ENCODE measurements at places on chromosomes 6 and 20.

GRCh38 chr6:94071835-94072234 is 652.5 kb upstream of the EPHA7 start:
- no peak for DNase-seq

DNA sequence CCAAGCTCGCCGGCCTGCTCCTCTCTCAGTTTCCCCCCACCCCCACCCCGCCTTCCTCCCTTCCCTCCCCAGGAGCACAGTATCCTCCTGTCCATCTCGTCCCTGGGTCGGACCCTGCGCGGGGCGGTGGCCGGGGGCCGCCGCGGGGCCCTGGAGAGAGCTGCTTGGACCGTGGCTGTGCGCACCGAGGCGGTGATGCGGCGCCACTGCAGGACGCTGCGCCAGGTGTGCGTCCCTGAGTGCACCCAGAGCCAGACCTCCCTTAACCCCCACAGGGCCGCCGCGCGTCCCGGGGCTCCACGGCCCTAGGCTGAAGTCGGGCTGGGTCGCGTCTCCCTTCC is 2.2 kb downstream of the C20orf204 start:
- DNase-seq, result no peak

DNA sequence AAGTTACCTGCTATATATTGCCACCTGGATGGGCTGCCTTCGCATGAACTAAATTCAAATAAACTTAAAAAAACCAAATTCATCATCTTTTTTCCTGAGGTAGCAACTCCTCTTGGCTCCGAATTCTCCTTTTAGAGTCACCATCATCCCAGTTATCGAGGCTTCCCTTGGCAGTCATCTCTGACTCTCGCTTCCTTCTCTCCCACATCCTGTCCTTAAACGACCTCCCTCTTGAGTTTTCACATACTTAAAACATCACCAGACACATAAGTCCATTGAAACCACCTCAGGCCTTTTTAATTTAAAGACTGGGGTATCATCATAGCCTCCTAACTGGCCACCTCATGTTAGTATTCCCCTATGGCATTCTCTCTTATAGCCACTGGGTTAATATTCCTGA is 296.1 kb upstream of the FLRT3 start:
- no peak for DNase-seq

- DNase-seq, result no peak
Measured at GRCh38 chr20:36217226-36217625, 19.1 kb upstream of the AAR2 start.

- DNase-seq, result no peak
Measured at GRCh38 chr6:47195011-47195650, 114.6 kb downstream of the TNFRSF21 start.

GRCh38 chr20:63025534-63026331 is 19.0 kb upstream of the BHLHE23 start:
- no peak for DNase-seq

GRCh38 chr6:40989204-40990169 is 49.5 kb downstream of the UNC5CL start:
- DNase-seq, result no peak

DNA sequence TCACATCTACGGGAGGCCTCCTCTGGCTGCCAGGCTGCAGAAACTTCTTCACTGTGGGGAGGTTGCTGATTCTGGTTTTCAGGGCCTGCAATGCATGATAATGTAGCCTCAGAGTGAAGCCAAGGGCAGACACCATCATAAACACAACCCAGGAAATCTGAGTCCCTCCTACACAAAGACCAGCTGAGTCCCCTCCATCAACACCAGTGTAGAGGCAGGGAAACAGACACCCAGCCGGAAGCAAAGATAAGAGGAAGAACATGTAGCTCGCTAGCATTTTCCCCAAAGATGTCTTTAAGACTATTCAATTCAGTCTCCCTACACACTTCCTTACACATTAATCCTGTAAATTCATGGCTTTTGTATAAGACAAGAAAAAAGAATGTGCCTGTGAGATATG is 23.6 kb downstream of the GSTA2 start:
- no peak for DNase-seq

DNA sequence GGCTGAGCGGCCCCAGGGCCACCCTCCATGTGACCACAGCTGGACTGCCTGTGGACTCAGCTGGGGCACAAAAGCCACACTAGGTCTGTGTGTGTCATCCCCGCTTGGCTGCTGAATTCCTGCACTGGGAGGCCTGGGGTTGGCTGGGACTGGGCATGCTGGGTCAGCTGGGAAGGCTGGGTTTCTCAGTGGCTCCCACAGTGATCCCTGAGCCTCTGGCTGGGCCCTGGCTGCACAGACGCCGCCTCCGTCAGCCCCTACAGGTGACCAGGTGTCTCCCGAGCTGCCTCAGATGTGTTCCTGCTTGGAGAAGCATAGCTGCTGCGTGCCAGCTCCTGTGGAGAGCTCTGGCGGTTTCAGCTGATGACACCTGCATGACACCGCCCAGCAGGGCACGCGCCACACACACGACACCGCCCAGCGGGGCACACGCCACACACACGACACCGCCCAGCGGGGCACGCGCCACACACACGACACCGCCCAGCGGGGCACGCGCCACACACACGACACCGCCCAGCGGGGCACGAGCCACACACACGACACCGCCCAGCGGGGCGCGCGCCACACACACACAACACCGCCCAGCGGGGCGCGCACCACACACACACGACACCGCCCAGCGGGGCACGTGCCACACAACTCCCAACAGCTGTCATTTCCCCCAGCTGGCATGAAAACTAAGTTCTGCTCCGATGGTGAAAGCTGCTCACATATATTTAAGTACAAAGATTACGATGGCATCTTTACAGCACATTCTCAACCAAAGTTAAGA is 88.8 kb downstream of the TAF4 start:
- no peak for DNase-seq

- DNase-seq, result no peak
Measured at GRCh38 chr6:100614386-100614785, 149.7 kb upstream of the SIM1 start.

DNA sequence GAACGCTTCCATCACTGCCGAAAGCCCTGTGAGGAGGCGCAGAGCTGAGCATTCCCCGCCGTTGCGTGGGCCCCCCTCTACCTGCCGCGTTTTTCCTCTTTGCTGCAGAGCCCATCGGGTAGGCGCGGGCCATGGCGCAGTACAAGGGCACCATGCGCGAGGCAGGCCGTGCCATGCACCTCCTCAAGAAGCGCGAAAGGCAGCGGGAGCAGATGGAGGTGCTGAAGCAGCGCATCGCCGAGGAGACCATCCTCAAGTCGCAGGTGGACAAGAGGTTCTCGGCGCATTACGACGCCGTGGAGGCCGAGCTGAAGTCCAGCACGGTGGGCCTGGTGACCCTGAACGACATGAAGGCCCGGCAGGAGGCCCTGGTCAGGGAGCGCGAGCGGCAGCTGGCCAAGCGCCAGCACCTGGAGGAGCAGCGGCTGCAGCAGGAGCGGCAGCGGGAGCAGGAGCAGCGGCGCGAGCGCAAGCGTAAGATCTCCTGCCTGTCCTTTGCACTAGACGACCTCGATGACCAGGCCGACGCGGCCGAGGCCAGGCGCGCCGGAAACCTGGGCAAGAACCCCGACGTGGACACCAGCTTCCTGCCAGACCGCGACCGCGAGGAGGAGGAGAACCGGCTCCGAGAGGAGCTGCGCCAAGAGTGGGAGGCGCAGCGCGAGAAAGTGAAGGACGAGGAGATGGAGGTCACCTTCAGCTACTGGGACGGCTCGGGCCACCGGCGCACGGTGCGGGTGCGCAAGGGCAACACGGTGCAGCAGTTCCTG is 693 bp downstream of the FAM50B start:
- DNase-seq, result no peak

GRCh38 chr6:43608310-43608763 is 20.7 kb downstream of the GTPBP2 start:
- DNase-seq, result peak; percentile 30

GRCh38 chr6:11423072-11423471 is 114.5 kb upstream of the TMEM170B start:
- DNase-seq, result no peak

DNA sequence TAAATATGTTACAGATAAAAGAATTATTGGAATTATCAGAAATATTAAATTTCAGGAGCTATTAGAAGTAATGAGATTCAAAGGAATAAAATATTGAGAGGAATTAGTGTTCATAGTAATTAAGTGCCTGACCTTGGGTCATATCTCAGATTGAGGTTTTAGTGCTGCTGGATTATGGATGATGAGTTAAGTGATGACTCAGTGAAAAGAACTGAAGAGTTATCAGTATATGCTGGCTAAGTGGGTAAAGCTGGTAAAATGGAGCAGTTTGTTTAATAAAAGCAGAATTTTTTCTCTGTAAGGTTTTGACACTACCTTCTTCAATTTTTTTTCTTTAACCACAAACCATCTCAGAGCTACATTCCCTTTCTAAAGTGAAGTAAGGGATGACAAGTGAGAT is 206.7 kb downstream of the MANEA start:
- no peak for DNase-seq

- DNase-seq, result no peak
Measured at GRCh38 chr6:44304282-44305199, 8.6 kb downstream of the AARS2 start.

DNA sequence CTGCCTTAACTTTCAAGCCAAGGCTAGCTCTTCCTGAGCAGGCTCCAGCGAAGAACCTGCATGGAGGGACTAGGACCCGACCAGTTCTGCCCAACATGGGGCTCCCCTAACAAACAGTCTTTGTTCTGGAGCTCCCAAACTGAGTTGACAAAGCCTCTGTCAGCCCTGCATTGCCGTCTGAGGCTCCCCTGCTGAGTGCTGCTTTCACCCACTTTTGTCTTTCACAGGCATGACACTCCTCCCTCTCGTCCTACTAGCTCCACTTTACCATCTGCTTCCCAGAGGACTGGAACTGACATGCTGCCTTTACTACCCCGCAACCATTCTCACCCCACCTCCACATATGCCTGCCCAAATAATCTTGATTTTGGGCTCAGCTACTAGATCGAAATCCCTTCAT is 45.1 kb upstream of the B4GALT5 start:
- no peak for DNase-seq

DNA sequence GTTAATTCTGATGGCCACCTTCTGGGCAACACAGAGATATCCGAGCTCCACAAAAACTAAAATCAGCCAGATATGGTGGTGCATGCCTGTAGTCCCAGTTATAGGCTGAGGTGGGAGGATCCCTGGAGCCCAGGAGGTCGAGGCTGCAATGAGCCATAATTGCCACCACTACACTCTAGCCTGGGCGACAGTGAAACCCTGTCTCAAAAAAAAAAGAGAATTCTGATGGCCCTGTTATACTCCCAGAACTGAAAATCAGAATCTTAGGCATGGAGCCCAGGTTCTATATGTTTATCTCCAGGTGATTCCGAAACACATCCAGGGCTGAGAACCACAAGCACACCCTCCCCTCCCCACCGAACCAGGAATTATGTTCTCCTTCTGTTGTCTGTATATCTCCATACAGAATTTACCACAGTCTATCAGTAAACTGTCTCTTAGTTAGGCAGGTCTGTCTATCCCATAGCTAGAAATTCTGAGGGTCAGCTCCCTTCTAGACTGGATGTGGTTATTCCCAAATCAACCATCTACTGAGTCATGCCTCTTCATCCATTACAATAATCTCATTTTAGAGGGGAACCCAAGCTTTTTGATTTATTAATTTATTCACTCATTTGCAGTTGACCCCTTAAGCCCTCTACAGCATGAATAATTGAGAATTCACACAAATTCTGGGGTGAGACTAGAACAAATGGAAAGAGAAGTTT is 24.8 kb upstream of the CCND3 start:
- no peak for DNase-seq

DNA sequence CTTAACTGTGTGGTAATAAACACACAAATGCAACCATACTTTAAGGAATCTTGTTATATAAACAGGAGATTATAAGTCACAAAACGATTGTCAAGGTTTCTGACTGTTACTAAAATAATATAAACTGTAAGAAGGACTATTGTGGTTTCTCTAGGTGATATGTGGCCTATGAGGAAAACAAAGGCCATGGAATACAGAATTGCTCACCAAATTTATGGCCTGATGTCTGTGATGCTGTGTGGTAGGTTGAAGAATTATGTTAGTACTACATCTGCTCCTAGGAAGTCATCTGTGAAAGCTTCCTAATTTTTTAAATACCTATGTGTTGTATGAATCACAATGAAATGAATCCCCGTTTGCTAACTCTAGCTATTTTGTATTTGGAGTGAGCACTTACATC is 875.4 kb upstream of the MAP3K7 start:
- no peak for DNase-seq

DNA sequence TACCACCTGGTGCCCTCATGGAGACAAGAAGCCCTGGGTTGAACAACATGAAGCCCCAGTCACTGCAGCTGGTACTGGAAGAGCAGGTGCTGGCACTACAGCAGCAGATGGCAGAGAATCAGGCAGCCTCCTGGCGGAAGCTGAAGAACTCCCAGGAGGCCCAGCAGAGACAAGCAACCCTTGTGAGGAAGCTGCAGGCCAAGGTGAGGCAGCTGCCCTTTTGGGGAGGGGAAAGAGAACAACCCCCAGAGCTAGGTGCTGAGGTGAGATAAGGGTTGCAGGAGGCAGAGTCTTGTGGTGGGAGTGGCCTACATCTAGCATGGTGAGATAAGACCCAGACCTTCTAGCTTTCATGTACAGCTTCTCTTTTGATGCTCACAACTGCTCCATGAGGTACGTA is 7.0 kb downstream of the CEP250 start:
- DNase-seq, result no peak

DNA sequence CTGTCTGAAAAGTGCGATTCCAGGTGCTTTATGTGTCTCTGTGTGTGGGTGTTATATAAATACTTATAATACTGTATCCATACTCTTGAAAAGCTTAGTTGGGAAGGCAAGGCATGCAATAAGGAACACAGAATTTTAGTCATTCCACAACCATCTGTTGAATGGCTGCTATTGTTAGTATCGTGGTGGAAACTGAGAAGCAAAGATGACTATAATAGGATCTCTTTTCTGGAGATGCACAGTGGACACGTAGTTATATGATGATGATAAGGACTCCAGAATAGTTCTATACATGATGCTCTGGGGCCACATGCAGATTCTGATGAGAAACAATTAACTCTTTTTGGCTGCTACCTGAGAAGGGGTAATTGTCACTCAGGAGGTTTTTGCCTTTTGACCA is 25.2 kb downstream of the ESR1 start:
- DNase-seq, result no peak

DNA sequence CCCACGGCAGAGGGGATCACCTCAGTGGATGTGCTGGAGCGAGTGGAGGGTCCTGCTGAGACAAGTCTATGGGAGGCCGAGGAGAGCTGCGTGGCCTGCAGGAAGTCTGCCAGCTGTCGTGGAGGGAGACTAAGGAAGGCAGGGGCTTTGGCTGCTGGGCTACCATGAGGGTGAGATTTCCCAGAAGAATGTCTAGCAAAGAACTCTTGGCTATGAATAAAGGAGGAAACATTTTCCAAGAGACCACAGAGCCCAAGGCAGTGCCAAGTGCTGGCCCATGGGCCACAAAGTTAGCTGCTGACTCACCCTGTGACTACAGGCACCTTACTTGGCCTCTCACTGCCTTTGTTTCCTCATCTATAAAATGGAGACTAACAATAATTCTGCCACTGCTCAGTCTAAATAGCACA is 73.4 kb downstream of the PRDM1 start:
- no peak for DNase-seq
